ENCODE measurements at places on chromosomes 1 and 21. TPM values are rescaled to one million over a fixed set of nuclear protein-coding genes. Genes with fewer than 3 reads are reported as not detected.

- DNase-seq: no peak
Measured at GRCh38 chr1:206464456-206464964, 5.8 kb upstream of the IKBKE start.

GRCh38 chr1:45198185-45198584 is 8.2 kb downstream of the ZSWIM5 start:
- no peak for DNase-seq

GRCh38 chr1:41200728-41201127 is 41.4 kb downstream of the SCMH1 start:
- no peak for DNase-seq

LCE2C gene
- total RNA-seq: not detected

DNA sequence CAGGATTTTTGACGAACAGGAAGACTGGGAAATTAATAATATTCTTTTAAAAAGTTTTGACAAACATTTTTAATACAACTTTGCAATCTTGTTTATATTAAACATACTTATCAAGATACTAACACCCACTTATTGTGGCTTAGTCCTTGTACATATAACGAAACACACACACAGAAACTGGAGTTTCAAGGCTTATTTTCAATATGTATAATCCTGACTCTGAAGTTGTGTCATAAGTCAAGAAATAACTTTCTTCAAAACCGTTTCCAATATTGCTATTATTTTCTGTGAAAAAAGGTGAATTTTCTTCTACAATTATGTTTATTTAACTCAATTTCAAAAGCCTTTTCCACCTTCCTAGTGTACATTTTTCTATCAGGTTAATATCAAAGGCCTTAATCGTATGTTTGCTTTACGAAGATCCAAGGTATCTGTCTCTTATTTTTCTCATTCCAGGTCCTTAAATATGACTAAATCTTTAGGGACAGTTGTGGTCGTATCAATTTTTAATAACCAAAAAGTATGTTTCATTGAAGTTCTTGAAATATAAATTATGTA is 1.8 kb downstream of the CDKN2C start:
- no peak for DNase-seq

F11R gene
- total RNA-seq: 86.7 TPM

DNA sequence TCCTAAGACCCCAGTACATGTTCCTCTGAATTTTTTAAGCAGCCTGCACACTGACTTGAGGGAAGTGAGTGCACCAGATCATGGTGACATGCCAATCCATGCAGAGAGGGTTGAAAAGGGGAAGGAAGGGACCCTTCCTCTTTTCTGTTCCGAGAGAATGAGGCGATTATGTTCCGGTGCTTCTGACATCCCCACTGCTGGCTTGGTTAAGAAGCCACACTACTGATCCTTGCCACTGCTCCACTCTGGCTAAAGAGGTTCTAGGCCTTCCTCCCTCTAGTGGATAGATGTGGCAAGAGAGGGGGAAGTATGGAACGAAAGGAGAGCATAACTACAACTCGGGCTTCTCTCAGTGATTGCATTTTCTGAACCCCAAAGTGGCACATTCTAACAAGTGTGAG is 1.8 kb upstream of the CYB5R1 start:
- peak; percentile 68 for DNase-seq

DNA sequence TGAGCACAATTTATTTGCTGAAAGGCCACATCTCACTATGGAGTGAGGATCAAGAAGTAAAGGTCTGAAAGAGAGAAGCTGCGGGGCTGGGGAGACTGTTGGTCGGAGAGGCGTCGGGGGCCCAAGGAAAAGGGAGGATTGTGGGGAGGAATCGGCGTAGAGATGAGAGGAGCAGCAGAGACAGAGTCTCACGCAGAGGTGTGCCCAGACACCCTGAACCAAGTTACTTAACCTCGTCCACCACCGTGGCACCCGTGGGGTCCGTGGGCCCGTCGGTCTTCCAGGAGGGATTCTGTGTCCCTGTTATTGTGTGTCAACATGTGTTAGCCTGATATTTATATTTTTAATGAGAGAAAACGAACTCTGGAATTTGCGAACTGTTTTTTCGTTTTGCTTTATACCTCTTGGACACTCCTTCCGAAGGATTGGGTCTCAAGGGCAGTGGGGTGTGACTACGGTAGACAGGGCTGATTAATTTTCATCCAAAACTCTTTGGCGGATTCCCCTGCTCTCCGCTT is 3.8 kb upstream of the NBPF1 start:
- DNase-seq: no peak

GRCh38 chr1:95309031-95309471 is 75.0 kb downstream of the RWDD3 start:
- DNase-seq: peak; percentile 42

DNA sequence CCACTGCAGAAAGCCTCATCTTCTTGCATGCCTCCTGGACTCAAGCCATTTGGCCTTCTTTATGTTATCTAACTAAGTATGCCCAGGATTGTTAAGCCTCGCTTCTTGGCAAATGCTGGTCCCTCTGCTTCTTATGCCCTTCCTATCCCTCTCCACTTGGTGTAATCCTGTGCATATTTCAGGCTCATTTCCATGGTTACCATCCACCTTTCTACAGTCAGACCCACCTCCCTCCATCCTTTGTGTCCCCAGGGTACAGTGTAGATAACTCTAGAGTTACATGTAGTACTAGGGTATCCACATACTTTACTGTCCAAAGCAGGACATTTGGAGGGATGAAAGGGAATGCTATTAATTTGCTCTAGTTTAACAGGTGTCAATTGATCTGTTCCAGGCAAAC is 6.5 kb upstream of the RNF19B start:
- no peak for DNase-seq

DNA sequence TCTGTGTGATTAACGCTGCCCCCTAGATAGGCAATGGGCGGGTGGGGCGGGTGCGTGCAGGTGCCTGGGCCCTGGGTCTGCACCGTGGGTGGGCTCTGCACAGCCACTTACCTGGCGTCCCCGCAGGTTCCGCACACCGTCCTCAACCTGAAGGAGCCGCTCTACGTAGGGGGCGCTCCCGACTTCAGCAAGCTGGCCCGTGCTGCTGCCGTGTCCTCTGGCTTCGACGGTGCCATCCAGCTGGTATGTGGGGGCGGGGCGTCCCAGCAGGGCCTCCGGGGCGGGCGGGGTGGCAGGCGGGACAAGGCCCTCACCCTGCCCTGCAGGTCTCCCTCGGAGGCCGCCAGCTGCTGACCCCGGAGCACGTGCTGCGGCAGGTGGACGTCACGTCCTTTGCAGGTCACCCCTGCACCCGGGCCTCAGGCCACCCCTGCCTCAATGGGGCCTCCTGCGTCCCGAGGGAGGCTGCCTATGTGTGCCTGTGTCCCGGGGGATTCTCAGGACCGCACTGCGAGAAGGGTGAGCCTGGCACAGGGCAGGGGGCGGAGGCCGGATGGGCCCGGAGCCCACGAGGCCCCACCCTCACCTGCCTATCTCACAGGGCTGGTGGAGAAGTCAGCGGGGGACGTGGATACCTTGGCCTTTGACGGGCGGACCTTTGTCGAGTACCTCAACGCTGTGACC is 22.8 kb downstream of the RNF223 start:
- no peak for DNase-seq

- DNase-seq: no peak
Measured at GRCh38 chr21:37001441-37001840, 5.1 kb upstream of the RIPPLY3 start.

PYHIN1 gene
- not detected for total RNA-seq

DNA sequence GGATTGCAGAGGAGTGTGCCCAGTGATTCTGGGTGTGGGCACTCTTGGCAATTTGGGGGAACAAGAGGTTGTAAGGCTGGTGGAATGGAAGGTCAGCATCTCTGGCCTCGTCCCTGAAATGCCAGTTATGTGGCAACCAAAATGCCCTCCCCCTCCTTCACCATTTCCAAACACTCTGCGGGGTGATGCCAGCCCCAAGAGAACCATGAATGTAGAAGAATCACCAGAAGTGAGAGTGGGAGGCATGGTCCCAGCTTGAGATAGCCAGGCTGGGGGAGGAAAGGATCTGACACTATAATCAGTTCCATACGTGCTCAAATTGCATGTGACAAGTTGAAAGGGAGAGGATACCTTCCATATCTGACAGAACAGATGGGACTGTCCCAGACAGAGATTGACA is 88.7 kb upstream of the EDN2 start:
- DNase-seq: no peak

ASTN1 gene
- total RNA-seq: 0.42 TPM

SLC5A9 gene
- not detected for total RNA-seq
